ENCODE measurements at places on chromosomes 2 and 18. TPM values are rescaled to one million over a fixed set of nuclear protein-coding genes. Genes with fewer than 3 reads are reported as not detected.
A peak's percentile ranks its signal among the peaks of the same experiment; 100 is the strongest.

Gene RAMP1
- total RNA-seq: 0.60 TPM

Gene RAX
- total RNA-seq: not detected

Gene GPR75
- 2.0 TPM for total RNA-seq

Gene FTCDNL1
- 3.8 TPM for total RNA-seq

Gene MYCN
- total RNA-seq: not detected

Gene LNPK
- total RNA-seq: 36.0 TPM

DNA sequence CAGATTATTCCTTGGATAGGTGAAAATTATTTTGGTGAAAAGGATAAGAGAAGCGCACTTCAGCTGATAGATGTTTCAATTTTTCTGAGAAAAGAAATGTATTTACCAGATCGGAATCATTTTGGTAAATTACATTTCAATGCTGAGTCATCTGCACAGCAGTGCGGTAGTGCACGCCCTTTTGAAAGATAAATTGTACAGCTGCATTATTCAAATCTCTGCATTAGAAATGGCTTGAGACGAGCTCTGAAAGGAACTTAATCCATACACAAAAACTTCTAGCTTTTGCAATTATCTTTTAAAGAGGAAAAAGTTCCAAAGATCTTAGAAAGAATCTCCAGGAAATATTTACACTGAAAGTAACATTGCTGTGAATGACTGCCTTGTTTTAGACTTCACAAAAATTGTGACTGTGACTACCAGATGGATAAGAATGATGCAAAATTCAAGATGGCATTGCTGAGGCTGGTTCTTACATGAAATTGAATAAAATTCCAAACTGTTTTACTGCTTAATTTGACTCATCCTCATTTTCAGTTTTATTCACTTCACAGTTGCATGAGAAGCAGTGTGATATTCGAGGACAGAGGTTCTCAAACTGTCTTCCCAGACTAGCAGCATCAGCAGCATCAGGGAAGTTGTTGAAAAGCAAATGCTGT lies 161.7 kb downstream of the RND3 start:
- DNase-seq: no peak
- H3K36me3 ChIP-seq: no peaks in the 10 kb centered on the region
- no peak overlapping the region for H3K27ac ChIP-seq
- H3K4me3 ChIP-seq: no peak overlapping the region
- H3K27me3 ChIP-seq: no peaks in the 10 kb centered on the region

GRCh38 chr2:136557203-136557602 lies 208.1 kb upstream of the THSD7B start:
- peaks cover 4% of the 10 kb centered on the region for H3K27me3 ChIP-seq
- no peaks in the 10 kb centered on the region for H3K4me1 ChIP-seq
- H3K36me3 ChIP-seq: no peaks in the 10 kb centered on the region
- no peak for DNase-seq

- H3K36me3 ChIP-seq: no peaks in the 10 kb centered on the region
- no peaks in the 10 kb centered on the region for H3K27me3 ChIP-seq
- H3K27ac ChIP-seq: no peak overlapping the region
- DNase-seq: peak; percentile 49
- H3K4me1 ChIP-seq: peaks cover 36% of the 10 kb centered on the region
Observed at GRCh38 chr2:26246818-26247217, 2.1 kb downstream of the HADHB start.

DNA sequence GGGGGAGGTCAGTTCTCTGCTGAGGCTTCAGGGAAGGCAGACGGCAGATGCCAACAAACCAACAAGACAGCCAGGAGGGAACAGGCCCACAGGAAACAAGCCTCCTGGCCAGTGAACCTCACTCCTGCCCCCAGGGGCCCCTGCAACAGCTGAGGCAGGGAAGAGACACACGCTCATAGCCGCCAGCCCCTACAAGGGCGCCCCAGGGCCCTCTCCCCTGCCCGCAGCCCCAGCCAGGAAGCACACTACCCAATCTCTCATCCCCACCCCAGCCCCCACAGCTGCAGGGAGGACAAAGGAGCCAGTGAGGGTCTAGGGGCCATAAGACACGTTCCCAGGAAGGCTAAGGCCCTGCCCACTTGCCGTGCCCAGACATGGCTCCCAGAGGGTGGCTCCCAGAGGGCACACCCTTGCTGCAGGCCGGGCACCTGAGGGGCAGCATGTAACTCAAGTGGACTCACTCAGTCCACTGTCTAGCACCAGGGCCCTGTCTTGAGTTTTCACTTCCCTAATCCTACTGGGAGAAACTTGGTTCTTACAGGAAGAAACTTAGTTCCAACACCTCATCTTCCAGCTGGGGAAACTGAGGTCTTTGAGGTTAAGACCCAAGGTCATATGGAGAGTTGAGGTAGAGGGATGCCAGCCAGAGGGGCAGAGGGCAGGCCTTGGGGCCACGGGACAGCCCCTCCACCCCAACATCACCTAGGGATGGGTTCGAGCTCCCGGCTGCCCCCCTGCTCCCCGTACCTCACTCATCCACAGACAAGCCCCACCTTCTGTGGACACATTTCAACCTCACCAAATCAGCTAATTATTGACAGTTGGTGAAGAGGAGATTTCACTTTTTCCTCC lies 37.3 kb downstream of the EMX1 start:
- no peak for DNase-seq
- peak overlapping the region; percentile 53 for H3K4me3 ChIP-seq
- no peaks in the 10 kb centered on the region for H3K27me3 ChIP-seq
- peaks cover 18% of the 10 kb centered on the region for H3K4me1 ChIP-seq
- peak overlapping the region; percentile 40 for H3K27ac ChIP-seq
- no peaks in the 10 kb centered on the region for H3K36me3 ChIP-seq

- no peaks in the 10 kb centered on the region for H3K4me1 ChIP-seq
- H3K27ac ChIP-seq: no peak overlapping the region
- no peak overlapping the region for H3K4me3 ChIP-seq
- no peaks in the 10 kb centered on the region for H3K27me3 ChIP-seq
- no peak for DNase-seq
Observed at GRCh38 chr2:205878999-205879762, 196.9 kb downstream of the NRP2 start.

- DNase-seq: no peak
- H3K27ac ChIP-seq: peak overlapping the region; percentile 62
- no peaks in the 10 kb centered on the region for H3K4me1 ChIP-seq
- no peaks in the 10 kb centered on the region for H3K27me3 ChIP-seq
- H3K36me3 ChIP-seq: no peaks in the 10 kb centered on the region
Observed at GRCh38 chr2:38515155-38516074, 87.3 kb downstream of the HNRNPLL start.

DNA sequence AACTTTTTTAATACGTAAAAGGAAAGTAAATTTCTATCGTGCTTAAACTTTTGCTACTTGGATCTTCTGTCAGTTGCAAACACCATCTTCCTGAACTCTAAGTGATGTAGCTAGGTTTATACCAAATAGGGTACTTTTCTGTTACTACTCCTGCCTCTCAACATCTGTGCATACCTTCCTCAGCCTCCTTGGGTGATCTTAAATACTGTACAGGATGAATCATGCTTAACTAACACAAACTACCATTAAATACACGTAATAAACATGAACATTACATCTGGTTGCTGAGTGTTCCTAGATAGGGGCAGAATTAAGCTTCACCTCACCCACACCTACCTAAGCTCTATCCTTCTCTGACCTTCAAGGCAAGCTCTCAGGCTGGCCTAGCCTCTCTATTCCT lies 398.0 kb downstream of the TXNL1 start:
- no peak overlapping the region for H3K27ac ChIP-seq
- no peaks in the 10 kb centered on the region for H3K4me1 ChIP-seq
- H3K36me3 ChIP-seq: no peaks in the 10 kb centered on the region
- H3K27me3 ChIP-seq: no peaks in the 10 kb centered on the region

DNA sequence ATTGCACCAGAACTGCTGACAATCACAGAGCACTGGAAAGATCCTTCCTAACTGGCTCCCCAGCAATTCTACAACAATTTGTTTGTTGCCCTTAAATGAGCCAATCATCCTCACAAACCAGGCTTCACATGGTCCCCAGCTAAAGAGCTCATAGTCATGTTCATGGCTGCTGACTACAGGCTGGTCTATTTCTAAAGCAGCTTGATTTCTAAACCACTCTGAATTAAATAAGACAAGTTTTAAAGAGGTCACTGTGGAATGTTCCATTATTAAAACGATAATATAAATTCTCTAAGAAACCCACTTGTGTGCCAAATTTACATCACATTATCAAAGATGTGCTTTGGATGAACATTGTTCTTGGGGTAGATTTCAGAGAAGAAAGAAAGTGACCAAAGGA lies 110.7 kb downstream of the COPS8 start:
- no peaks in the 10 kb centered on the region for H3K4me1 ChIP-seq
- no peak overlapping the region for H3K27ac ChIP-seq
- no peak overlapping the region for H3K4me3 ChIP-seq

- H3K4me1 ChIP-seq: peaks cover 11% of the 10 kb centered on the region
- no peak overlapping the region for H3K27ac ChIP-seq
- no peak overlapping the region for H3K4me3 ChIP-seq
- H3K36me3 ChIP-seq: no peaks in the 10 kb centered on the region
Observed at GRCh38 chr2:73264332-73264606, 20.0 kb downstream of the FBXO41 start.

DNA sequence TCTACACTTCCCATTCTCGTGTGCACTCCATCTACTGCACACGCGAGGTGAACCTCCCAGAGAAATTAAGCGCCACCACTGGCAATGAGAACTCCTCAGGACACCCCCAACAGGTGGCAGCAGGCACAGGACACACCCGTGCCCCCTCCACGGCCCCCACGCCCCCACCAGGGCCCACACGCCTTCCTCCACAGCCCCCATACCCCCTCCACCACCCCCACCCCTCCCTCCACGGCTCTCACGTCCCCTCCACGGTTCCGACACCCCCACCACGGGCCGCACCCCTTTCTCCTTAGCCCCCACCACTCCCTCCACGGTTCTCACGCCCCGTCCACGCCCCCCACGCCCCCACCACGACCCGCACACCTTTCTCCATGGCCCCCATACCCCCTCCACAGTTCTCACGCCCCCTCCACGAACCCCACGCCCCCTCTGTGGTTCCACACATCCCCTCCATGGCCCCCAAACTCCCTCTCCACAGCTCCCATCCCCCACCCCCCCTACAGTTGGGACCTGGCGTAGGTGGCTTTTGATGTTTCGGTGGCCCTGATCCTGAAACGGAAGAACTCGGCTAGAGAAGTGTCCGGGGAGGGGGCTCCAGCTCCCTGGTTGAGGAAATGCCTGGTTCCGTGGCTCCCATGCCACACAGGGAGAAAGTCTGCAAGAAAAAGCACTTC lies 110.8 kb downstream of the ZNF516 start:
- H3K4me3 ChIP-seq: no peak overlapping the region
- H3K27ac ChIP-seq: no peak overlapping the region
- H3K27me3 ChIP-seq: no peaks in the 10 kb centered on the region
- H3K4me1 ChIP-seq: peaks cover 21% of the 10 kb centered on the region
- no peaks in the 10 kb centered on the region for H3K36me3 ChIP-seq

All from CD8-positive, alpha-beta memory T cell (primary cell).